ENCODE measurements at places on chromosomes 12 and 14. TPM values are rescaled to one million over a fixed set of nuclear protein-coding genes. Genes with fewer than 3 reads are reported as not detected.

DNA sequence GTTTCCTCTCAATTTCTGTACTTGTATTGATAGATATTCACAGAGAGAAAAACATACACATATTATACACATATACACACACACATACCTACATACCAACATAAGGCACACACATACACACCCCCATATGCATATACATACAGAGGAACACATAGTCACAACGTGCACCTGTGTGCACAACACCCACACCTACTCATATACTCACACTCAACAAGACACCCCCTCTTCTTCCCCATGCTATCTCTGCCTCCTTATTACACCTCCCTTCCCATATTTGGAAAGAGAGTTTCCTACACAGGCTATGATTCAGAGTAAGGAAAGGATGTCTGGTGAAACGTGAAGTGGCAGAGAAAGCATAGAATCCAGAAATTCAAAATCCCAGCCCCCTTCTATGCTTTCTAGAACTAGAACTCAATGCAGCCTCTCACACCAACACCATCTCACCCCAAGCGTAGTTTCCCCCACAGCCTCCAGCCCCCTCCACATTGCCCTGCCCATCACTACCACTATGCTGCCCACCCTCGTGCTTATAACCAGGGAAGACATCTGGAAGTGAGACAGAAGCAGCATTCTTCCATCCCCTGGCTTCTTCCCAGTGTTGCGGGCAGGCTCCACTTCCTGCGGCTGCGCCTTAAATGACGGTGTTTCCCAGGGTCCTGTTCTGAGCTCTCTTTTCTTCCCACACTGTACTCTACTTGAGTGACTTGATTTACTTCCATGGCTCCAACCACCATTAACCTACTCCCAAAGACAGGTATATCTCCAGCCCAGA is 2.4 kb downstream of the RNASE8 start:
- DNase-seq, result no peak

DNA sequence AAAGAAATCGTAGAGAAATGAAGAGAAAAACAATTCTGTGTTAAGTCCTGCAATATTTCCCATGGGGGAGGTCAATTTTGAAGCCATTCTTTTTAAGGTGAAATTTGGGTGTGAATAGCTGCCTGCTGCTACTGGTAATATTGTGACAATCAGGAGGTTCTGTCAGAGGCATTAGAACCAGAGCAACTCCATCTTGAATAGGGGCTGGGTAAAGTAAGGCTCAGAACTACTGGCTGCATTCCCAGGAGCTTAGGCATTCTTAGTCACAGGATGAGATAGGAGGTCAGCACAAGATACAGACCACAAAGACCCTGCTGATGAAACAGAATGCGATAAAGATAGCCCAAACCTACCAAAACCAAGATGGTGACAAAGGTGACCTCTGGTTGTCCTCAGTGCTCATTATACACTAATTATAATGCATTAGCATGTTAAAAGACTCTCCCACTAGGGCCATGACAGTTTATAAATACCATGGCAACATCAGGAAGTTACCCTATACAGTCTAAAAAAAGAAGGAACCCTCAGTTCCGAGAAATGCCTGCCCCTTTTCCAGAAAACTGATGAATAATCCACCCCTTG is 24.8 kb upstream of the MTHFD1 start:
- no peak for DNase-seq

DNA sequence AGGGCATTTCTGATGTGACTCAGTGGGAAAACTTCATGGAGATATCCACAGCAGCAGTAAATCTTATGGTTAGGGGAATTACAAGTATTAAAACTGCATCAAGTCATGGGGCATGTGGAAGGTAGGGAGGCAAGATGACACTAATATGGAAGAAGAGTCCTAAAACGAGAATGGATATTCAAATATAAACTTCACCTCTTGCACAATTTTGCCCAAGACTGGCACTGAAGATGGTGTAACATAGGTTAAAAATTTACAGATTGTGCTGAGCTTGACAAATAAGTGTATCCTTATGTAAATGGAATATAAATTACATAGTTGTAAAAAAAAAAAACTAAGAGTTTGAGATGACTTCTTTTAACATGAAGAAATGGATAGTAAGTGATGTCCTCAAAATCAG is 12.8 kb downstream of the ETFRF1 start:
- no peak for DNase-seq

DNA sequence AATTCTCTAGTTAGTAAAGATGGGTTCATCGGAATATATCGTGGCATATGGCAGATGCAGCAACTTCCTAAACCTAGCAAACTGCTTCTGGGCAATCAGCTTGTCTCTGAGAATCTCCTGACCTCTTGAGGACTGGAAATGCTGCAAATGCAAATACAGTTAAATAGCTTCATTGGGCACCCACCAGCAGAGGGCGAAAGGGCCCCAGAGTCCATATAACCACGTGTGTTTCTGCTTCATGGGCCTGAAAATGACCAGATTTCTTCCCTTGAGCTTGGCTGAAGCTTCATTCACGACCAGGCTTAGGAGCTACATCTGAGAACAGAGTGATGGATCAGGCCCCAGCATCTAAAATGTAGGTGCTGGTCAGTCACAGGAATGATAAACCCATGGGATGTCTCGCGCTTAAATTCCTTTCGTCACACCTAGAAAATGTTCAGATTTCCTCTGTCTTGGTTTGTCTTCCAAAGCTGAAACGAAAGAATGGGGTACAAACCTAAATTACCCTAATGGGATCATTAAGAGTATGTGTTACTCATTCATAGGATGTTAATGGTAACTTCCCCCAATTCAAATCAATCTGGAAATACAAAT is 1482.5 kb upstream of the TMEM132C start:
- no peak for DNase-seq

- no peak for DNase-seq
Measured at GRCh38 chr12:122064025-122064777, 14.4 kb upstream of the MLXIP start.

- DNase-seq, result no peak
Measured at GRCh38 chr12:18932211-18932610, 194.3 kb downstream of the CAPZA3 start.

DNA sequence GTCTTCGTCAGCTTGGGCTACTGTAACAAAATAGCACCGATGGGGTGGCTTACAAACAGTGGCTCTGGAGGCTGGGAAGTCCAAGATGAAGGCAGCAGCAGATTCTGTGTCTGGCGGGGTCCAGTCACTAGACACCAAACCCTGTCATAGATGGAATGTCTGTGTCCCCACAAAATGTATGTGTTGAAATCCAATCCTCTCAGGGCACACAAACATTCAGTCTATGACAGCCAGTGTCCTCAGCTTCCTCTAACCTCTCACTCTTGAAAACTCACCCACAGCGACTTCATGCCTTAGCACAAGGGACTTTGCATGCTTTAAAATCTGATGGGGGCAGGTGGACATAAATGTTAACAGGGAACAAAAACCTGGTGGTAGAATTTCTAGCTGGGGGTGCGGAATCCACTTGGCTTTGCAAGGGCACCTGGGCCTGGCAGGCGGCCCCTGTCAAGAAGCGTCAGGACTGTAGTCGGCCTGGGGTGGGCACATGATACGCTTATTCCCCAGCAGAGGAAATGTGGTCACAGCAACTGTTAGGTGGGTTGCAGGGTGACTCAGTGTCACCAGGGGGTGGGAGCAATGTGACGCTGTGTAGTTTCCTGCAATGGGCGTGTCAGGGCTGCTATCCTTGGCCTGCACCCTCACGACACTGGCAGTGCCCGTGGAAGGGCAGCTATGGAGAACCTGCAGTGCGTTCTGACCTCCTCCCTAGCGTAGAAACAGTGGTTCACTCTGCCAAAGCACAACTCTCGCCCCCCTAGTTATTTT is 17.7 kb downstream of the RIN3 start:
- DNase-seq, result peak; percentile 76

DNA sequence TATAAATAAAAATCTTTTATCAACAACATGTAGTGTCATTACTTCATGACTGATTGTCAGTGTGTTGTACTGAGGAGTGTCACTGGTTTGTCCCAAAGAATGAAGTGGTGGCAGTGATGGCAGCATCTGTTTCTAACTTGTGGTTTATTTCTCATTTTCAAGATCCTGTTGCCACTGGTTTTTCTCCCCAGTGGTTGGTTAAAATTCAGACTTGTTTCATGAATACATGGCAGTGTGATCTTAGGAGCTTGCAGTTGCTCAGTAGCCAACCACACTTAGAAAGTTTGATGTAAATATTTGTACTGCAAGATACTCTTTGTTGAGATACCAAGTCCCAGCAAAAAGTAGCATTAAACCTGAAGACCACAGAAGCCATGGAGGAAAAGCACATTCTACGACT is 69.8 kb downstream of the PLEKHA5 start:
- DNase-seq, result no peak

DNA sequence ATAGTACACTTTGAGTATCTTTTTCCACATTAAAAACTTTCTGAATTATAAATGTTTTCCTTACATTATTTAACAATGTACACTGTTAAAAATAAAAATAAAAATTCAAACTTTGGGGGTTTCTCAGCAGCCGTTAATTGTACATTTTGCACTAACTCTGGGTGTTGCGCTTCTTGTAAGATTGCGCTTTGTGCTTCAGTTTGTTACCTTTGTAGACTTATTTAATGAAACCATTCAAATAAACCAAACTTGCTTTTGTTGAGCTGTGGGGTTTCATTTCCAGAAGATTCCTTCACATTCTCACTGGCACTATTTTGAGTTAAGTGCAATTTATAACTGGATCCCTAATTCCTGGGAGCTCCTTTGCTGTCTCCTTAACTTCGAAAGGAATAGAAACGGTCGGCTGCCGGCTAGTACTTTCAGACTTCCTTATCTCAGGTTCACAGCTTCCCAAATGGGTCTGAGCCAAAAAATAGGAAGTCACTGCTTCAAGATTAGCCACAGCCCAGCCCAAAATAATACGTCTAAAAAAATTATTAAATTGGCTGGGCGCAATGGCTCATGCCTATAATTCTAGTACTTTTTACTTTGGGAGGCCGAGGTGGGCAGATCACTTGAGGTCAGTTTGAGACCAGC is 38.2 kb downstream of the RAD52 start:
- no peak for DNase-seq

Gene HOXC9
- not detected for total RNA-seq

Gene SPATS2
- 12.1 TPM for total RNA-seq

Gene B4GALNT1
- total RNA-seq, result 0.65 TPM

Gene TAS2R42
- total RNA-seq, result not detected

Data from activated naive CD8-positive, alpha-beta T cell treated with anti-CD3 and anti-CD28 coated beads, Interleukin-2, amount 10 ng/mL, durations not matched to agents 7 days and 5 days (primary cell).